Type B pancreatic cell (in vitro differentiated cells): ENCODE measurements at places on chromosomes 16 and 17. TPM values are rescaled to one million over a fixed set of nuclear protein-coding genes. Genes with fewer than 3 reads are reported as not detected.

DNA sequence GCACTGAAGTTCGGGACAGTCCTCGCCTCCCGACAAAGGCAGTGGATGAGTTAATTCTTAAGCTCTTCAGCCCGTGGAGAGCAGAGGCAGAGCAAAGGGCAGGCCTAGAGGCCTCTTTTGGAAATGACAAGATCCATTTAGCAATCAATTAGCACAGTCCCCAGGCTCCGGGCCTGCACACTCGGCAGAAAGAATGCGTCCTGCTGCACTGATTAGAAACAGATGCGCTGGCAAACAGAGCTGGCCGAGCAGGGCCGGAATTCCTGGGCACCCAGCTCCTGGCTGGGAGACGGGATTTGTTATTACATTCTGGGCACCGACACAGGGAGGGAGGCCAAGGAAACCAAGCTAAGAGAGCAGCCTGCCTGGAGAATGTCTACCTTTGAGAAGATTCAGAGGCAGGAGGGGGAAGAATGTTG, 162.9 kb downstream of the COPRS start:
- DNase-seq = peak; percentile 81

- no peak for DNase-seq
Measured at GRCh38 chr16:68434624-68435210, 13.6 kb downstream of the SMPD3 start.

DNA sequence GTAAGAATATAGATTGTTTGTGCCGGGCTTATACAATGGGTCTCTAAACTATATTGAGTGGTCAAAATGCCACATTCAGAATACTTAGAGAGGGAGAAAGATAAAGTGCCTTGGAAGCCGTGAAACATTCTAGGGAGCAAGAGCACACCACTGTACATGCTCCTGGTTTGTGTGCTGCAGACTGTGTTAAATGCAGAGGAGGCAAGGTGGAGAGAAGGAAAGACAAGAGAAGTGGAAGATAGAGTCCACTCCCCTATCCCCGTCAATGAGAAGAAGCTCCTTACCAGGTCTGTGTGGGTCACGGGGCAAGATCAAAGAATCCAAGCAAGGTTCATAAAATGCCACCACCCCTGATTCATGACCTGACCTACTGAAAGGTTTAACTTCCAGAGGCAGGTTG, 267.1 kb upstream of the TBX2 start:
- no peak for DNase-seq

DNA sequence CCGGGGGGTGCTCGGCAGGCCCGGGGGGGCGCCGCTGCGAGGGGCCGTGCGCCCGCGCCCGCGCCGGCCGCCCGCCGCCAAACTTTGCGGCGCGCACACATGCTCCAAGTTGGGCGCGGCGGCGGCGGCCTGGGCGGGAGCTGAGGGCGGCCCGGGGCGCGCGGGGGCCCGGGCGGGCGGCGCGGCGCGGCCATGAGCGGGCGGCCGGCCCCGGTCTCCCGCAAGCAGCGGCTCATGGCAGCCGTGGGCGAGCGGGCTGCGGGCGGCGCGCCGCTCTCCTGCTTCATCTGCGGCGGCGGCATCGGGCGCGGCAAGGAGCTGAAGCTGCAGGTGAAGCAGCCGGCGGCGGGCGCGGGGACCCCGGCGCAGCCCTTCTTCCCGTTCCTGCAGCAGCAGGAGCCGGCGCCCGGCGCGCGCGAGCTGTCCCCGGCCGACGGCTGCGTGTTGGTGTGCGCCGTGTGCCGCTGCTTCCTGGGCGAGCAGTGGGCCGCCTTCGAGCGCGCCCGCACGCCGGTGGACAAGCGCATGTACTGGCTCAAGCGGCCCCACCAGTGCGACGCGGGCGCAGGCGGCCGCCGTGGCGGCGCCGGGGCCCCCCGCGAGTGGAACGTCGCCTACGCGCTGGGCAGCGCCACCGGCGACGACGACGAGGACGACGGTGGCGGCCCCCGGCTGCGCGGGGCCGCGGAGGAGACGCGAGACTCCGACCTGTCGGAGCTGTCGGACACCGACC, 57.2 kb upstream of the CIBAR2 start:
- DNase-seq = no peak

DNA sequence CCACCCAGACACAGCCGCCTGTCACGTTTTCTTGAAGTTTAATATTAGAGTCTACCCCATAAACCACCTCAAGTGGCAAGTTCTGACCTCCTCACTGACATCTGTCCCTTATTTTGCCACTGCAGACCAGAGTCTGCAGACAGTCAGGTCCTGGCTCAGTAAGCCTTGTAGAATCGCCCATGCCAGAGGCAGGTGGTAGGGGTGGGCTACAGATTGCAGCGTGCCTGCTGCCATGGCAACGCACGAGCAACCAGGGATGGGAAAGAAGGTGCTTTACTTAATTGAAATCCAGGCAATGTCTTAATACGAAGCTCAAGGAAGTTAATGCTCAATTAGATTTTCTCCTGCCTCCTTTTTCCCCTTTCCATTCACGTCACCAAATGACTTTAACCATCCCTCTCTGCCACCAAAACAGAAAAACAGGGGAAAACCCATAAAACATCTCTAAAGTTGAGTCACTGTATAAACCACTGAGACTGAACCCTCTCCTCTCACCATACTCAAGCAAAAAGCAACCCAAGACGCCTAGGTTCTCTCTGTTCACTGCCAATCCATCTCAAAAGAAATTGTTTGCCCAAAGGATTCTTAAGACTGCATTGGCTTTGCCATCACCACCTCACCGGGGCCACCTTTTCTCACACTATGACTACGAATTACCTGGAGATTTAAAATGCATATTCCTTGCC, 228.8 kb downstream of the SLC39A11 start:
- DNase-seq = no peak

GNG13 gene
- not detected in 2 replicates for total RNA-seq

GJD3 gene
- total RNA-seq = 0.36 and 0.43 TPM in 2 replicates

GRCh38 chr17:63700528-63701455, 867 bp upstream of the LIMD2 start:
- no peak for DNase-seq

GRCh38 chr17:33014751-33015150, 23.1 kb downstream of the SPACA3 start:
- no peak for DNase-seq

SMIM5 gene
- total RNA-seq = 9.3 and 17.7 TPM in 2 replicates

- DNase-seq = no peak
Measured at GRCh38 chr16:30757316-30757715, 4.5 kb downstream of the CFAP119 start.

KRTAP16-1 gene
- total RNA-seq = not detected in 2 replicates

NPTX1 gene
- 1.7 and 4.7 TPM in 2 replicates for total RNA-seq

DNA sequence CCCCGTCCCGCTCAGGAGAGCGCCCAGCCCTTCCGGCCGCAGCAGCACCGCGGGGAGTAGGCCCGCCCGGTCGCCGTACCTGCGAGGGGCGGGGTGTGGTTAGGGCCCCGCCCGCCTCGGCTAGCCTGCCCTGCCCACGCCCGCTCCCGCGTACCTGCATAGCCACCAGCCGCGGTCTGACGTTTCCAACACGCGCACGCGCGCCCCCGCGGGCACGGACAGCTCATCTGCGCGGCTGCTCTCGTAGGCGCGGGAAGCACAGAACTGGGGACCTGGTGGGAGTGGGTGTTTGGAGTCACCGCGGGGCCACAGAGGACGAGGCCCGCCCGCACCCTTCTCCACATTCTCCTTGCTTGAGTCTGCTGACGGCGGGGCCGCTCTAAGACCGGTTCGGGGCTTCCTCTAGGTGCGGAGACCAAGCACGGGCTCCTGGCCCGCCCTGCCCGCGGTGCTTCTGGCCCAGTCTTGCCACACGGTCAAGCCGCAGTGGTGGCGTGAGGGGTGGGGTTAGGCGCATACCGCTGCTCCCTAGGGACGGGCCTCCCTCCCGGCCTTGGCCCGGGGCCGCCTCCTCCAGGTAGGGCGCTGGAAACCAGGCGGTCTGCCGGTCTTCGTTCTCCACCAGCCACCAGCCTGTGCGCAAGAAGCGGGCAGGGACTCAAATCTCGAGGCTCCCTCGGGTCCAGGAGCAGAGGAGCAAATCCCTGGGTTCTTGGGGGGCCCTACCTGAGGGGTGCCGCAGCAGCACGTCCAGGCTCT, 1.8 kb downstream of the NOXO1 start:
- no peak for DNase-seq
